Foreskin keratinocyte (primary cell): ENCODE measurements at places on chromosomes 16 and 17. TPM values are rescaled to one million over a fixed set of nuclear protein-coding genes. Genes with fewer than 3 reads are reported as not detected.
A peak's percentile ranks its signal among the peaks of the same experiment; 100 is the strongest.

DNA sequence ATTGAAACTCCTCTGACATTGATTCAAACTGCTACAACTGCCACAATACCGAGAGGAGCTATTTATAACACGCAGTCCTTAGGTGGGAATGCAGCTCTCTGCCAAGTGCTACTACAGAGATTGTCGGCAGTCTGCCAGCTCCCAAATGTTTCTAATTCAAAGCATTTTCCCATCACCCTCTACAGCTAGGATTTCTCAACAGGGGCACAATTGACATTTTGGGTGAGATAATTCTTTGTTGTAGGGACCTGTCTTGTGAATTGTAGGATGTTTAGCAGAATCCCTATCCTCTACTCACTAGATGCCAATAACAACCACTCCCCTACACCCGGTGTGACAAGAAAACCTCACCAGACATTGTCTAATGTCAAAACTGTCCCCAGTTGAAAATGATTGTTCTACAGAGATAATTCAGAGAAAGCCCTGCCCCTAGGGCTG is 7.8 kb upstream of the N4BP1 start:
- no peak for DNase-seq

CFAP97D1 gene
- polyA plus RNA-seq: not detected in 2 replicates

- DNase-seq: peak; percentile 61
Observed at GRCh38 chr17:63446753-63447470, 806 bp upstream of the CYB561 start.

- no peak for DNase-seq
Observed at GRCh38 chr16:88665148-88665547, 2.3 kb upstream of the MVD start.

DNA sequence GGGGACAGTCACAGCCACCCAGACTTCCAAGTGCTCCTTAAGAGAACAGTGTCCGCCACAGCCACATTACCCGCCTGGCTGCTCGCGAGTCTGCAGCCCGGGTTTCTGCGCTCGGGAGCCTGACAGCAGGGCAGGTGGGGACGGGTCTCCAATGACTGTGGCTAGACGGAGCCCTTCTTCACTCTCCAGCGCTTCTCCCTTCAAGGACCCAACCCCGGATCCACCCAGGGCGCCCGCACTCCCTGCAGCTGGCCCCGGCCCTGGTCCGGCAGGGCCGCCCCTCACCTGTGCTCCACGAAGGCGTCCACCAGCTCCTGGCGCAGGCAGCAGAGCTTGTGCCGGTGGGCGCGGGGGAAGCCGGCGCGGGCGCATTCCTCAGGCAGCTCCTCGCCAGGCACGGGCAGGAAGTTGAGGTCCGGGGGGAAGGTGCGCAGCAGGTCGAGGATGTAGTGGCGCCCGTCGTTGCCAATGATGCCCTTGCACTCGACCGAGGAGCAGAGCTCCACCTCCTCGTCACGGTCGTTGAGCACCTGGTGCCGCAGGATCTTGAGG is 13.9 kb downstream of the CLUH start:
- DNase-seq: no peak

NATD1 gene
- polyA plus RNA-seq: 0.97 and 1.8 TPM in 2 replicates

GRCh38 chr17:27506348-27507218 is 50.3 kb downstream of the KSR1 start:
- no peak for DNase-seq

- DNase-seq: no peak
Observed at GRCh38 chr16:86355531-86355930, 154.8 kb upstream of the FOXF1 start.

- DNase-seq: no peak
Observed at GRCh38 chr16:75948886-75949285, 222.6 kb upstream of the CPHXL start.

HOXB8 gene
- not detected in 2 replicates for polyA plus RNA-seq

ASPHD1 gene
- polyA plus RNA-seq: 4.4 and 5.1 TPM in 2 replicates

DNA sequence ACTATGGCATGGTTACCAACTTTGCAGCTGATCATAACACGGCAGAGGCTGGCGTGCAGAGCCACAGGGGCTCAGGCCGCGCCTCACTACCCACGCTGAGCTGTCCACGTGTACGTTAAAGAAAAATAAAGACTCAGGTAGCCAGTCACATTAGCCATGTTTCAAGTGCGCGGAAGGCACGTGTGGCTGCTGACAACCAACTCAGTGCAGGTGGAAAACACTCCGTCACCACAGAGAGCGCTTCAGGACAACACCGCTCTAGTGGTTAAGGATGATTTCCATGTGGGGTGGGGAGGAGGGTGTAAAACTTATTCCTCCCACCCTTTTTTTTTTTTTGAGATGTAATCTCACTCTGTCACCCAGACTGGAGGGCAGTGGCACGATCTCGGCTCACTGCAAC is 33.8 kb downstream of the ZCCHC14 start:
- no peak for DNase-seq

GRCh38 chr17:61411011-61411260 is 11.3 kb downstream of the TBX2 start:
- DNase-seq: peak; percentile 53

DNA sequence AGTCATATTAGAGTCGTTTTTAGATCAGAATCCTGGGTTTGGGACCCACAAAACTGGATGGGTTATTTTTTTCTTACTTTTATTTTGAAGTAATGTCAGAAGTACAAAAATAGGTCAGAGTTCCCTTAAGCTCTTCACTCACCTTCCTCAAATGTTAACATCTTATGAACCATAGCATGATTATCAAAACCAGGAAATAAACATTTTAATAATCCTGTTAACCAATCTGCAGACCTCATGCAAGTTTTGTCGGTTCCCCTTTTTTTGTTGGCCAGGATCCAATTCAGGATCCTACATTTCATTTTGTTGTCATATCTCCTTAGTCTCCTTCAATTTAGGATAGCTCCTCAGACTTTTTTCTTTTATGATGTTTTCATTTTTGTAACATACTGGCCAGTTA is 162.0 kb downstream of the CHD9 start:
- no peak for DNase-seq

GALR2 gene
- polyA plus RNA-seq: 0.06 and 0.12 TPM in 2 replicates

DNA sequence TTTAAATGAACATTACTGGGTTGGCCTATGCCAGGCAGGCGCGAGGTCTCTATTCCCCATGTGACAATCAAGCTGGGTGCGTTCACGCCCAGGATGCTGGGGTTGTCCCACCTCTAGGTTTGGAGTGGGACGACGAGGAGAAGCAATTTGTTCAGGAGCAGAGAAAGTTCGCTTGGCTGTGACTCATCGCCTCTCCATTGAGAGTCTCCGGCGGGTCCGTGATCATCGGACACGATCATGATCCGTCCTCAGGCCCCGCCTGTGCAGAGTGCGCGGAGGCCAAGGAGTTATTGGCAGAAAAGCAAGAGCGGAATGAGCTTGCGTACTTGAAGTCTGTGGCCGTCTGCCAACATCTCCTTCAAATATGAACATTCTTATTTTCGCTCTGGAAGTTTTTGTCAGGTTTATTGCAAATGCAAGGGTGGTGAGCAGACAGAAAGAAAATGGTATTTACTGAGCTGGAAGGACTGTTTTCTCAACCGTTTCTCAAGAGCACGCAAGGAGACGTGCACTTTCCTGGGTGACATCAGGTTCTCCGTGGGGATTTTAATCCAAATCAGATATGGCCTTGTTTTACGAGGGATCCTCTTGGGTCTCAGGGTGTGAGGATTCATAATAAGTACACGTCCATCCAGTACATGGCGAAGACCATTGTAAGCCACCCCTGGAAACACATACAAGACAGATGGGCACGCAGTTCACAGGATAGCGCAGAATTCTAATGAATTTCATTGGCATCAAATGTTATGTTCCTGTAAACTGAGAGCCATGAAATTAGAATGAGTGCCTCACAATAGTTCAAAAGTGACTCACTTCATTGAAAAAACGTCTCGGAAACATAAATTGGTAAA is 70.1 kb upstream of the CREBBP start:
- no peak for DNase-seq
